ENCODE measurements at places on chromosomes 12 and 14.
A peak's percentile ranks its signal among the peaks of the same experiment; 100 is the strongest.

- DNase-seq: no peak
Observed at GRCh38 chr14:20774258-20774824, 6.1 kb downstream of the EDDM3B start.

- peak; percentile 39 for DNase-seq
Observed at GRCh38 chr12:109775172-109775881, 57.9 kb downstream of the TRPV4 start.

GRCh38 chr12:22971701-22972191 is 346.8 kb downstream of the ETNK1 start:
- no peak for DNase-seq

- no peak for DNase-seq
Observed at GRCh38 chr12:41271489-41271888, 83.4 kb downstream of the PDZRN4 start.

- DNase-seq: no peak
Observed at GRCh38 chr12:6946920-6947374, 3.1 kb downstream of the C12orf57 start.

- no peak for DNase-seq
Observed at GRCh38 chr12:5166976-5167375, 123.3 kb downstream of the KCNA5 start.

GRCh38 chr14:103558071-103558882 is 4.2 kb downstream of the BAG5 start:
- DNase-seq: no peak

DNA sequence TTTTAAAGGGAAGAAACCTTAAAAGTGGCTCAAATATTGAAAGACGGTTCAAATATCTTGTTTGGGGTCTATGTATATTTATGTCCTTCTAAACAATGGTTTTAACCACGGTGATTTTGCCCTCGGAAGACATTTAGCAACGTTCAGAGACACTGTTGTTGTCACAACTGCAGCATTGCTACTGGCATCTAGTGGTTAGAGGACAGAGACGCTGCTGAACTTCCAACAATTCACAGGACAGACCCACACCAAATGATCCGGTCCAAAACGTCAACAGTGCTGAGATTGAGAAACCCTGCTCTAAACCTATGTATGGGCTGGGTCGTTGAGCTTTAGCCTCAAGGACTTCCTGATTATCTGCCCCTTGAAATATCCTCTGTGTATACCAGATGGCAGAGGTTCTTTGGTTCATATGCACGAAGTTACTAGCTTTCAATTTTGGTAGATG is 1.7 kb downstream of the ANGEL1 start:
- no peak for DNase-seq

GRCh38 chr14:83873669-83874068 is 1656.3 kb upstream of the FLRT2 start:
- no peak for DNase-seq

- no peak for DNase-seq
Observed at GRCh38 chr12:69688471-69689427, 10.4 kb downstream of the BEST3 start.

DNA sequence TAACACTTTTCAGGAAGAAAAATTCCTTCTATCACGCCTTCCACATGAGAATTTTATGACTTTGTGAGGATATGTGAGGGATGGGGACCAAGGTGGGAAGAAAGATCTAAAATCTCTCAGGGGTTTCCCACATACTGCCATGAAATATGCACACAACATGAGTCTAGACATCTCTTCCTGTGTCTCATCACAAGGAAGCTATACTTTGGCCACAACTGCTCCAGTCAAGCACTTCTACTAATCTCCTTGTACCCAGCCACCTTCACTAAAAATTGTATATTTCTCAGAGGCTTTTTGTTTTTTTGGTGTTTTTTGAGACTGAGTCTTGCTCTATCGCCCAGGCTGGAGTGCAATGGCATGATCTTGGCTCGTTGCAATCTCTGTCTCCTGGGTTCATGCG is 3.2 kb downstream of the OSBPL8 start:
- no peak for DNase-seq

GRCh38 chr14:85471744-85472143 is 58.2 kb upstream of the FLRT2 start:
- no peak for DNase-seq

DNA sequence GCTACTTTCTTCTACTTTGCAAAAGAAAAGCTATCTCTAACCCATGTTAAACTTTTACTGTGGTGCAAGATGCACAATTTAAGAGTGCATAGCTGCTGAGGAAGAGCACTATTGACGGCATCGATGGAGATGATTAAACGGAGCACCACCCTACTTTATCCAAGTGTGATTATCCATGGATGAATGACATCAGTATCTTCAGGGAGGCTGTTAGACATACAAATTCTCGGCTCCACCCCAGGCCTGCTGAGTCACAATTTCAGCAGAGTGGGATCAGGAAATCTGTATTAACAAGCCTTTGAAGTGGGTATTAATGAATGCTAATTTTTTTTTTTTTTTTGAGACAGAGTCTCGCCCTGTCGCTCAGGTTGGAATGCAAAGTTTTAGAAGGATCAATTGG is 16.2 kb downstream of the SLC2A14 start:
- no peak for DNase-seq

- DNase-seq: no peak
Observed at GRCh38 chr14:23401291-23401690, 6.8 kb downstream of the MYH6 start.

- no peak for DNase-seq
Observed at GRCh38 chr12:104182144-104182543, 33.4 kb upstream of the TXNRD1 start.

DNA sequence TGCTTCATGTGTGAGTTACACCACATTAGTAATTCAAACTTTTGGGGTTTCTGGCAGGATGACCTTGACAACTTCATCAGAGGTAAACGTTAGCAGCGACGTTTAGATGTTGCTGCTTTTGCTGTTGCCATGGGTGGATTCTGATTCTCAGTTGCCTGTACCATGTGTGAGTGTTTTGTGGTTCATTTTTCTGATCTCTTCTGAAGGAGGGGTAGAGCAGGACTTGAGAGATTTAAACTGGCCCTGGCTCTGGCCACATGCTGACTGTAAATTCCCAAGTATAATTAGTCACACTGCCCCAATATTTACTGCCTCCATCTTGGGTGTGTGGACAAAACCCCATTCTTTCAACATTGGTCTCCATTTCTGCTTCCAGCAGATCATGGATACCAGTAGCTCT is 110.4 kb downstream of the ETV6 start:
- no peak for DNase-seq

GRCh38 chr12:47717443-47718193 is 7.7 kb downstream of the ENDOU start:
- DNase-seq: peak; percentile 12

DNA sequence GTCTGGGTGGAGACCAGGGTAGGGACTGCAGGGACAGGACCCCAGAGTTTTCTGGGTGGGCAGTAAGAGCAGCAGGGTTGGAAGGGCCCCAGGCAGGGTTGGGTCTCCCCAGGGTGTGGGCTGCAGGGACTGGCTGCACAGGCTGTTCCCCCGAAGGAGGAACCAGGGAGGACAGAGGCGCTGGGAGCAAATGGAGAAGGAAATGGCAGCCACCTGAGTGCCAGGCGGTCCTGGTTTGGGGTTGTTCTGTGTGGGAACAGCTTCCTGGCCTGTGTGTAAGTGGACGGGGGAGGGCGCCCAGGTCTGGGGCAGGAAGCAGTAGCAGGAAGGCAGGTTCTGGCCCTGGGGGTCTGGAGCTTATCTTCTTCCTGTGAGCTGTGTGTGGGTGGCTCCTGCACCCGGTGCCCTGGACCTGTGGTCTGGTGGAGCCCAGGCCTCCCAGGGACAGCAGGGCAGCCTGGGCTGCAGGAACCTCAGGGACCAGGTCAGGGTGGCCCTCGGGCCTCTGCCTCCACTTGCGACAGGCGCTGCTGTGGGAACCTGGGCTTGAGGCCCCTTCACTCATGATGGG is 372.8 kb downstream of the TMEM121 start:
- no peak for DNase-seq

DNA sequence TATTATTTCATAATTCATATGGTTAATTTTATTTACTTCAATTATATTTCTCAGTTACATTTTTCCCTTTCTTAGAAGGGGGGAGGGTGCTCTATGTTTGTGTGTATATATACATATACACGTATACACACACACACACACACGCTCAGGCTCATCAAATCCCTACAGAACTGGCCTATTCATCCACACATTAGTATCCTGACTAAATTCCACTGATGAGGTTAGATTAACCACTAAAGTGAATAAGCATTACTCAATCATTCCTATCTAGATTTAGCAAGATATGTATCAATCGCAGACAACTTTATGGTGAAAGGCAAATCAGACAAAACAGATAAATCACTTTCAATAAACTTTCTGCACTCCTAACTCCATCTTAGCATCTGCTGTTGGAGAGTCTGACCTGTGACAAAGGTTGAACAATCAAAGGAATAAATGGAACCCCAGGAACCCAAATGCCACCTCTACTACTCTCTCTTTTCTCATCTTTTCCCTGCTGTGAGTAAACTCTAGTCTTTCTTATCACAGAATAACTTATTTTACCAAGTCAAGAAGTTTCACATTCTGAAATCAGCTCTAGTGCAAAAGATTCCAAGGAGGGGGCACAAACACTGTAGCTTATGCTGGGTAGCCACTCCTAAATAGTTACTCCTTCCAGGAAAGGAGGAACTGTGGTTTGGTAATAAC is 67.6 kb downstream of the RALGAPA1 start:
- no peak for DNase-seq

- no peak for DNase-seq
Observed at GRCh38 chr12:5171701-5172100, 128.0 kb downstream of the KCNA5 start.

- DNase-seq: no peak
Observed at GRCh38 chr12:52789637-52790426, 6.1 kb downstream of the KRT3 start.

GRCh38 chr12:125262851-125263250 is 197.6 kb downstream of the AACS start:
- no peak for DNase-seq

GRCh38 chr14:77031759-77032490 is 3.4 kb upstream of the IRF2BPL start:
- DNase-seq: no peak

- DNase-seq: no peak
Observed at GRCh38 chr12:25977047-25977446, 18.6 kb downstream of the RASSF8 start.

DNA sequence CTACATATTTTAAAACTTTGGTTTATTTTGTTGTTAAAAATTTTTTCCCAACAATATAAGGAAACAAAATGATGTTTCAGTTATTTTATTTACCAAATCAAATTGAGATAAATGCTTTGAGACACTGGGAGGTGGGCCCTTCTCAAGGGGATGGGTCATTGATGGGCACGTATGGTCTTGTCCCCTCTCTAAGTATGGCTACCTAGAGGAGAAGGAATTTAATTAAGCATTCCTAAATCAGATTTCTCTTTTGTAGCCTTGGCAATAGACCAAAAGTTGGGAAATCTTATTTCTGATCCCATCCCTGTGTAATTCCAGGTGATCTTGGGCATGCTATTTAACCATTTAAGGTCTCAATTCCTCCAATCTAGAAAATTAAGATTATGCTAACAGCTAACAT is 79.0 kb downstream of the SCN8A start:
- no peak for DNase-seq

GRCh38 chr14:99902925-99903324 is 109.7 kb downstream of the EML1 start:
- no peak for DNase-seq

GRCh38 chr12:106985479-106985878 is 1.5 kb downstream of the MTERF2 start:
- no peak for DNase-seq

GRCh38 chr12:84694116-84694515 is 218.5 kb downstream of the SLC6A15 start:
- DNase-seq: no peak

DNA sequence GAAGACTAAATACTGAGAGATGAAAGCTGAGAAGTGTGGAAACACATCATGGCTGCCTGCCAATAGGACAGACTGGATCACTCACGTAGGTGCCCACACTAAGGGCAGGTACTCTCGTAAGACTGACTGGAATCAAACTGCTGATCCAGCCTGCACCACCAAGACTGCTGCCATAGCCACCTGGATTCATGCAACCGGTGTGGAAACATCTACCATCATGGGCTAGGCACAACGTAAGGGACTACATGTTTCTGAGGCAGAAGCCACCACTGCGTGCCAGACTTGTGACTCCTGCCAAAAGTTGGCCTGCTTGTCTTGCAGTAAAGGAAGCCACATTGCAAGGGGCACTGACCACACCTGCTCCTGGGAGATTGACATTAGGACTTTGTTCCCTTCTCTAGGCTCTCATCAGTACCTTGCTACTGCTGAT is 3.8 kb downstream of the POMT2 start:
- no peak for DNase-seq

GRCh38 chr12:85301051-85301450 is 21.0 kb downstream of the ALX1 start:
- no peak for DNase-seq

DNA sequence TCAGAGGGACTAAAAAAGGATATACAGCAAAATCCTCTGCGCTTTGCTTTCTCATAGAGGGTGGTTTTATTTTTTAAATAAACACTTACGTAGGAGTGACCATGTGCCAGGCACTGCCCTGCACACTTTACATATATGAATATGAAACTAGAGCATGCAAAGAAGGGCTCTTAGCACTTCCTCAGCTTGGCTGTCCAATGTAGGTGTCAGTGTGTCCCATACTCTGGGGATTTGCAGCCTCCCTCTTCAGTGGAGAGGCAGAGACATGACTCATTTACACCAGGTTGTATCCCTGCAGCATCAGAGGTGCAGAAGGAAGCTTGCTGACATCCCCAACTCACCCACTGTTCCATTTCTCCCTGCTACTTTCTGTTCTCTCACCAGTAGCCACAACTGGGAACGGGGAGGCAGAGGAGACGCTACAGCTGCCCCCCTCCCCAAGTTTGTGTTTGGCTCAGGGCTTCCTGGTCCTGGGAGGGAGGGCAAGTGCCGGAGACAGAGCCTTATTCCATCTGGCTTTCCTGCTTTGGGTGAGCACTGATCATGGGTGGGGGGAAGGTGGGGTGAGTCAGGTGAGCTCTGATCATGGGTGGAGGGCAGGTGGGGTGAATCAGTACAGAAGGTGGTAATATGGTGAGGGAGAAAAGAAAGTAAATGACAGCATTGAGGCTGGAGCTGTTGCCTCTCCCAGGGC is 4.9 kb upstream of the KRT5 start:
- no peak for DNase-seq

- DNase-seq: no peak
Observed at GRCh38 chr14:50021261-50022031, 94.9 kb downstream of the VCPKMT start.

- DNase-seq: no peak
Observed at GRCh38 chr12:50569321-50569720, 64.5 kb downstream of the DIP2B start.

- no peak for DNase-seq
Observed at GRCh38 chr12:109753054-109753401, 39.4 kb downstream of the FAM222A start.

All from stimulated activated CD8-positive, alpha-beta memory T cell treated with anti-CD3 and anti-CD28 coated beads, Interleukin-4, amount 100 ng/mL, for 1 hour (primary cell).